ENCODE measurements at places on chromosomes 16 and 17.

- DNase-seq, result no peak
Measured at GRCh38 chr17:83199500-83200201, 120.2 kb downstream of the METRNL start.

DNA sequence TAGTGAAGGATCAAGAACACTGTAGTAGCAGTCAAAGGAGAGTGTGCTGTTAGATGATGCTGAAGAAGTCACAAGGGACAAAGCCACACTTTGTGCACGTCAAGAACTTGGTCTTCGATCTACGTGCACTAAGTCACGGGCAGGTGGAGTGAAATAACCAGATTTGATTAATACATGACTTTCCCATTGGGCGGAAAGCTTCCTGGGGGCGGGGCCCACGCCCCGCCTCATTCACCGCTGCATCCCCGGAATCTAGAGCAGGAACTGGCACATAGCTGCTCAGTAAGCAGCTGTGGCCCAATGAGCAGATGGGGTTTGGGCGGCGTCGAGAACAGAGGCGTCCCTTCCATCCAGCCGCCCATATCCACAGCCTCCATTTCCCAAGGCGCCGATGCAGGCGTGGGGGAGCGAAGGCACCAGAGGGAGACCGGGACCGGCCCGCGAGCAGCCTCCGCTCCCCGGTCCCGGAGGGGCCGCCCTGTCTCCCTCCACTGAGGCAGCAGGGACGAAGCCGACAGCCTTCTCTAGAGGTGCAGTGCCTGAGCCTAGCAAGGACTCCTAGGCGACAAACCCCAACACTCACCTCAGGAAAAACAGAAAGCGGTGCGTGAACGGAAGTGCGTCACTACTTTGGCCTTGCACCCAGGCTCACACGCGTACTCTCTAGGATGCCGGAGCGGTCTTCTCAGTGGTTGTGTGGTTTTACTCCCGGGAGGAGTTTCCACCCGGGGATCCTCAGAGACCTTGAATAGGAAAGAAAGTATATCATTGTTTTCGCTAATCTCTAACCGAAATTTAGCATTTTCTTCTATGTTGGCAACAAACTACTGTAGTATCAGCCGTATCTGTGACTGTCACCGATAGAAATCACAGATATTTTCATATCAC, 4.9 kb downstream of the ZNF19 start:
- DNase-seq, result peak; percentile 87

- peak; percentile 86 for DNase-seq
Measured at GRCh38 chr17:82648742-82649331, 593 bp upstream of the WDR45B start.

DNA sequence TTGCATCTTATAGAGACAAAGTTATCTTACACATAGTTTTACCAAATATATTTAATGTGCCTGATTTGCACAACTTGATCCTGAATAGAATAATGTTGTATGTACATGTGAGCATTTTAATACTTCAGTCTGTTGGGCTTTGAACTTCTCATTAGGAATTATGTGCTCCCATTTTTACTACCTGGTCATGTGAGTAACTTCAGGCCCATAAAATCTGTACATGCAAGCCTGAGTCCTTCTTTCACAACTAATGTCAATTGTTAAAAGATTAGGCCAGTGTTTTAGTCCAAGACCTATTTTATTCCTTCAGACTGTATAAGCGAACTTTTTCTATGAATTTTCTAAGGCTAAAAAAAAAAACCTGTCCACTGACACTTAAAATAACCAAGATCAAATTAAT, 715.4 kb downstream of the CDH8 start:
- no peak for DNase-seq

GRCh38 chr16:622920-623280, 7.9 kb upstream of the WFIKKN1 start:
- DNase-seq, result no peak

DNA sequence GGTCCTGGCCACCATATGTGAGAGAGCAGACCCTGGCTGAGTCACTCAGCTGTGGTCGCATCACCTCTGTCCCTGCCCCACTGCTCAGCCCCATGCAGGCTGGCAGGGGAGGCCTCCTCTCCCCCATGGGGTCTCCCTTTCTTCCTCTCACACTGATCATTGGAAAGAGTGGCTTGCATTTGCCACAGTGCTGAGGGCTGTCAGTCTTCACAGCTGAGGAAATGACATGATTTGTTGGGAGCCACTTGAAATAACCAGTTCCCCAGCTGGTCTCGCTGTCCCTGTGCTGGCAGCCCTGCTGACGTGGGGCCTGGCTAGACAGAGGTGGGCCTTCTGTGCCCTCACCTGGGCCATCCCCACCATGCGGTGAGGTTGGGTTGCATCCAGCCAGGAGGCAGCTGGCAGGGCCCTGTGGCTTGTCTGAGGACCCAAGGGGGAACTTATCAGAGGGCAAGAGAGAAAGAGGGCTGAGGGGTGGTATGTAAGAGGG, 30.1 kb upstream of the MED9 start:
- DNase-seq, result no peak

GRCh38 chr17:1484676-1485422, 7.6 kb downstream of the MYO1C start:
- DNase-seq, result peak; percentile 71
